ENCODE measurements at places on chromosomes 2 and 18.

GRCh38 chr2:17538022-17538843 is 2.3 kb upstream of the VSNL1 start:
- DNase-seq = no peak

DNA sequence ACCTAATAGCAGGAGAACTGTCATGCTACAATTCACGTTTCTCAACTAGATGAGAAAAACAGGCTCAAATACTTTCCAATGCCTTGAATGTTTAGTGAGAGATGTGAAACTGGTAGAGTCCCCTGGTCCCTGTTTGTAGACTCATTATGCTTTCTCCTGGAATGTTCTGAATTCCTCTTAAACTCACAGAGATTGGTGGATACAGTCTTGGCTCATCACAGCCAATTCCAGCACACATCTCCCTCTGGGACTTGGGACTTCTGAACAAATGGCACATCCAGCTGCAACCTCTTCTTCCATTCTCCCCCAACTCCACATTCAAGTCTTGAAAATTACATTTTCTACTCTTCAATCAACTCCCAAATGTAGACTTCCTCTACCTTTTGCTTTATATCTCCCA is 58.4 kb upstream of the NT5C1B start:
- no peak for DNase-seq

- DNase-seq = peak; percentile 20
Observed at GRCh38 chr2:200575957-200576356, 9.9 kb upstream of the AOX1 start.

DNA sequence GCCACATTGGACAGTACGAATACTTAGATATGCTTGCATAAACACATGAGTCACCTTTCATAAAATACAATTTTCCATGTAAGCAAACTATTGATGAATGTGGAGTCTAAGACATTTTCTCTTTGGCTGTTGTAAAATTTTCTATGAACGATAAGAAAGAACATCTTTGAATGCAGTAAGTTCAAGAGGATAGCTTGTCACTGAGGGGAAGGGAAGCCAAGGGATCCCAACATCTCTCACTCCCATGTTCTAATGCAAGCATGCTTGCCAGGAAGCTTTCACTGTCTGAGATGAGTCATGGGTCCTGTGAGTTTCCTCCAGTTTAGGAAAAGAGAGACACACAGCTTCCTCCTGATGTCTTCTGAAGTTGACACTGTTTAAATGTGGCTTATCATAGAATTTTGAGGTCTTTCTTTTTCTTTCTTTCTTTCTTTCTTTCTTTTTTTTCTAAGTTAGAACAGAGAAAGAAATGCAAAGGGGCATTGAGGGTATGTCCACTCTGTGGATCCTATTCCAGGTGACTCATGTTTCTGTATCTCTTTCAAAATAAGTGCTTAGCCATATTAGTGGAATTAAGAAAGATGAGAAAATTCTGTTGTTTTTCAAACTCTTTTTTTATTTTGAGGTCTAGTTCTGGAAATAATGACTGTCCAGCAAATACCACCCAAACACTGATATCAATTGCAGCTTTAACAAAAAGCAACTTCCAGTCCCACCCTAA is 146.6 kb downstream of the RDH14 start:
- no peak for DNase-seq

DNA sequence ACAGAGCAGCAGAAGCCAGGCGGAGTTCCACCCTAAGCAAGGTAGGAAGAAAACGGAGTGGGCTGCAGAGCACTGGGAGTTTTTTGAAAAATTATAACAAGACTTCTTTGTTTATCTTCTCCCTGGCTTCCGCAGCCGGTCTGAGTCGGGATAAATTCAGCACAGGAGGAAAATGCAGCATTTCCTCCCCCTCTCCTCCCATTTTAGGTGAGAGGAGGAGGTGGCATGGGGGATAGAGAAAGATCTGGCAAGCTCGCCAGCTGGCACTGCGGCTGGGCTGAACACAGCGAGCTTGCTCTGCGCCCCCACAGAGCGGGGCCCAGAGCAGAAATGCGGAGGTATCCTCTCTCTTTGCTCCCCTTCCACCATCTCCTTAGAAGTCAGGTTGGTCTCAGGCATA is 17.7 kb upstream of the CHRNA1 start:
- no peak for DNase-seq

GRCh38 chr2:44772669-44773378 is 168.7 kb upstream of the SIX3 start:
- no peak for DNase-seq

GRCh38 chr2:55482186-55482884 is 37.2 kb upstream of the CFAP36 start:
- DNase-seq = no peak

DNA sequence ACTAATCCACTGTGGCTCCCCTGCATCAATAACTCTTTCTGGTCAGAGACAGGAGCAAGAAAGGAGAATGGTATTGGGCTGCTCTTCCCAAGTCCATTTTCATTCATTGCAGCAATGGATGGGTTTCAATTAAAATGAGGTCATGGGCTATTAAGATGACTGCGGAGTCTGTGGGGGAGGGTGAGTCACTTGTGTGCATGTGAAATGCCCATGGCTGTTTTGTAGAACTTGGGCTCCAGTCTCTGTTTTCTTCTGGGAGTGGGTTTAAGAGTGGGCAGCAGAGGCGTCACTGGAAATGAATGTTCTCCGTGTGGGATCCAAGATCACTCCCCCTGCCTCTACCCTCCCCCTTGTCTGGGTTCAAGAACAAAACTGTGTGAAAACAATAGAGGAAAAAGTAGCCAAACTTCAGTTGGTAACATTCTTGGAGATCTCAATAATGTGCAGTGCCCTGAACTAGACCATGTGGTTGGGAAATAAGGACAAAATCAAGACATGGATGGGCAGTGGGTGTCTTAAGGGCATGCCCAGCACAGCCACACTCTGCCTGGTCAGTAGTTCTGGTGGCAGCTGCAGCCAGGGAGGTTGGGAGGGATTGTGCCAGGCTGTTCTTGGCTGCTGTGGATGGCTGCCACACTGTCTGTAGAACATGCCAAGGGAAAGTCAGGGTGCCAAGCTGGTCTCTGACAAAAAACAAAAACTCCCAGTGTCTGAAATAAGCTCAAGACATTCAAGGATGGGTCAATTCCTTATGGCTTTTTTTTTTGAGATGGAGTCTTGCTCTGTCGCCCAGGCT is 68.2 kb upstream of the CXCR4 start:
- DNase-seq = no peak

DNA sequence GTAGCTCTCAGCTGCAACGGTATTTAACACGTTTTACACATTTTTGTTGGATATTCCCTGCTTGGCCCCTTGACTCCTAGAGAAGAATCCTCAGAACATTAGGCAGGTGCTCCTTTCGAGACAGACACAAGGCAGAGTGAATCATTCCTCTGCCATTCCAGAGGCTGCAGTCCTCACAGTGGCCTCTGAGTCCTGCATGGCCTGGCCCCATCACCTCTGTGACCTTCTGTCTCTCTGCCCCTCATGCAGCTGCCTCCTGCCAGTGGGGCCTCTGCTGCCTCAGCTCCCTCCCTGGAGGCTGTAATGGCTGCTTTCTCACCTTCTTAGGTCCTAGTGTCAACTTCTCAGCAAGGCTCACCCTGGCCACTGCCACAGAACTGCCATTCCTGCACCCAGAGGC is 101.3 kb downstream of the PTPRM start:
- DNase-seq = no peak

DNA sequence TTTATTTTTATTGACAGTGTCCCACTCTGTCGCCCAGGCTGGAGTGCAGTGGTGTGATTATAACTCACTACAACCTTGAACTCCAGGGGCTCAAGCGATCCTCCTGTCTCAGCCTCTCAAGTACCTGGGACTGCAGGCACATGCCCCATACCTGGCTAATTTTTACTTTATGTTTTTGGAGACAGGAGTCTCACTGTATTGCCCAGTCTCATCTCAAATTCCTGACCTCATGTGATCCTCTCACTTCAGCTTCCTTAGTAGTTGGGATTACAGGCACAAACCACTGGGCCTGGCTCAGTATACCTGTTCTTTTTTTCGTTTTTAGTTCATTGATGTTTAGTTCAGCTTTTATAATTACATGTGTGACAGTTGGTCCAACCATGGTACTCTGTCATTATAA is 40.1 kb upstream of the SNORC start:
- DNase-seq = no peak

- DNase-seq = no peak
Observed at GRCh38 chr18:49127471-49128190, 176.9 kb upstream of the SMAD7 start.

GRCh38 chr2:10941383-10941782 is 29.6 kb downstream of the KCNF1 start:
- DNase-seq = no peak

DNA sequence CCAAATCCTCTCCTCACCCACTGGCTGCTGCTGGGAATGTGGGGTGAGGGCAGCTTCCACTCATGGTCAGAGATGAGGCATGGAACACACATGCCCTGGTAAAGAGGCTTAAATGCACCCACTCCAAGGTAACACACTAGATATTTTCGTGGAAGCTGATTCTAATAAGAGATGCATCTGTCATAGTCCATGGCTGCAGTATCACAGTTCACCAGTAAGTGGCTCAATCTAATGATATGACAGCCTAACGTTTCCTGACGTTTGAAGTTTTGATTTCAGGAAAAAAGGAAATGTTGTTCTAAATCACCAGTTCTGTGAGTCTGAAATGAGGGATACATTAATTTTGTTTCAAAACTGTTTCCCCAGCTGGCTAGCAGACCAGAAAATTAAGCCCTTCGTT is 38.2 kb downstream of the LCT start:
- DNase-seq = no peak

- DNase-seq = no peak
Observed at GRCh38 chr2:138649571-138649970, 130.6 kb downstream of the NXPH2 start.

DNA sequence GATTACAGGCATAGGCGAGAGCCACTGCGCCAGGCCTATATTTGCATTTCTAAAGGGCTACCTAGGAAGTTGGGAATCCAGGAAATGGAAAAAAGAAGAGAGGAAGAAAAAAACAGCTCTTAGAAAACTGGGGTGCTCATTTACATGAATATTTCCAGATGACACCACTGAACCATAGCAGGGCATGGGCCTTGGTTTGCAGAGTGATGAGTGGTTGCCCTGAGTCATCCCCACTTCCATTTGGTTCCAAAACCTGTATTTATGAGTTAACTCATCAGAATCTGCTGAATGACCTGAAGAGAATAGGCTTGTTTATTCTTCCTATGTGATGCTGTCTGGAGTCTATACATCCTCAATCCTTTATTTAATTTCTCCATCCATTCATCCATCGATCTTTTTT is 36.2 kb downstream of the EHD3 start:
- no peak for DNase-seq

GRCh38 chr18:59729781-59730180 is 32.6 kb upstream of the CCBE1 start:
- no peak for DNase-seq

DNA sequence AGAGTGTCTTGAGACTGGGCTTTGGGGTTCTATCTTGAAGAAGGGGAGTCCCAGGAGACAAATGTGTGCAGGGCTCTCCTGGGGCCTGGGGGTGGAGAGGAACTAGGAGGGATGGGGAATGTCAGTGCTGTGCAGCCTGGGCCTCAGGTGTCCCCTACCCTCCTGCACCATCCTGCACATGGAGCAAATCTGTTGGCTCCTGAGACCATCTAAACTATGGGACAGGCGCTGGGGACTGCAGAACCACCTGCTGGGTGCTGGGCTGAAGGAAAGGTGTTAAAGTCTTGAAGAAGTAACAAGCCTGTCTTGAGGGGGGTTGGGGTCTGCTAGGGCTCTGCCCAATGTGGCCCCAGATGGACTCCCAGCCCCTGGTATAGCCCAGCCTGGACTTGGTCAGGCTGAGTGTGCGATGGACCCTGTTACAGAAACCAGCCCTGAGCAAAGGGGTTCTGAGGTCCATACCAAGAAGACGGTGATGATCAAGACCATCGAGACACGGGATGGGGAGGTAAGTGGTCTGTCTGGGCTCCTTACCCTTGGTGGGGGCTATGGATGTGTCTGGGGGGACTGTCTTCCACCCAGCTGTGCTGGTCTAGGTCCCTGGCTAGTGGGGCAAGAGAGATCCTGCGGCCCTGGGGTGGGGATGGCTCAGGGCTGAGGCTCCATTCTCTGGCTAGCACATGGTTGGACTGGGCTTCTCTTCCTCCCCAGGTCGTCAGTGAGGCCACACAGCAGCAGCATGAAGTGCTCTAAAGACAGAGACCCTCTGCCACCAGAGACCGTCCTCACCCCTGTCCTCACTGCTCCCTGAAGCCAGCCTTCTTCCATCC is 7.3 kb downstream of the DES start:
- DNase-seq = no peak

DNA sequence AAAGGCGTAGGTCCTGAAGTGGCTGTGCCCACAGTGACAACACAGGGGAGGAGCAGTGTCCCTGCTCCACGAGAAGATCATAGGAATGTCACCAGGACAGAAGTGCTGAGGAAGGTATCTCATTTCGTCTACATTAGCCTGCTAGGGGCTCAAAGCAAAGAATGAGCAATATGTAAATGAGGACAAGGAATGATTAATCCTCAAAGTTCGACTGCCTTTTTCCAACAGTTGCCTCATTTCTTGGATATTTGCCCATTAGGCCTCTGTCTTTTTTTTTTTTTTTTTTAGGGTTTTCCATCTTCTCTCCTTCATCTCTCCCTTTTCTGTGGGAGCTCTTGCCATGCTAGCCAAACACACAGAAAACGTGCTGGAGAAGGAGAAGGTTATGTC is 105.2 kb upstream of the ARHGAP28 start:
- DNase-seq = no peak

- DNase-seq = no peak
Observed at GRCh38 chr2:235619544-235619943, 125.7 kb downstream of the AGAP1 start.

DNA sequence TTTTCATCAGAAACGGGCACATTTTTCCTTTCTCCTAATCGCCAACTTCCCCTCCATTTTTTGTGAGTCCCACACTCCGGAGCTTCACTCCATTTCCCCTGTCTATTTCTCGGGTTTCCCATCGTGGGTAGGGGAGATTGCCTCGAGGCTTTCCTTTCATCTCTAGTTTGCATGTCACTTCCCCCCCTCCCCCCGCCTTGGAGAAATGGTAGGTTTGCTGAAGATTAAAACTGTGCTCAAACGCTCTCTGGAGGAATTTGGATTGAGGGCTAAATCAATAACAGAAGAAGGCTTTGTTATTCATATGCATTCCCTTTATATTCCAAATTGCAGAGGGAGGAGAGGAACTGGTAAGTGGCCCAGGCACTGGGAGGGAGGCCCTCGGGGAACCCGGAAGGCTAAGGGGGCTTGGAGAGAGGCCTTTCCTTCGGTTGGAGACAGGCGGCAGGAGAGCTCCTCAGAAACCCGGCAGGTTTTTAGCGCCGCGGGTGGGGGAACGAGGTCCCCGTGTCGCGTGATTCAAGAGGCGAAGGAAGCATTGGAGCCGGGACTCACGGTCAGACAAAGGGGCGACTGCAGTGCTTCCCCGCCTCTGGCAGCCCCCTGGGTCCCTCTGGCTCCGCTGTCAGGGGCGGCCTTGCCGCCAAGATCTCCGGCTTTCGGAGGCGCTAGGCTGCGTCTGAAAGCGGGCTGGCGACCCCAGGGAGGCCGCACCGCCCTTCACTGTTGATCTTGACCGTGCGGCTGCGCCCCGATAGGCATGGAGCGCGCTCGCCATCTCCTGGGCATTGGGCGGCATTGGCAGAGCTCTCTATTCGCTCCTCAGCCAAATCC is 2.4 kb upstream of the HOXD12 start:
- DNase-seq = peak; percentile 96

GRCh38 chr2:179521944-179522343 is 257.3 kb upstream of the SESTD1 start:
- DNase-seq = no peak

GRCh38 chr18:63867368-63868125 is 20.0 kb upstream of the SERPINB2 start:
- DNase-seq = no peak

- no peak for DNase-seq
Observed at GRCh38 chr2:187168720-187169713, 279.0 kb downstream of the CALCRL start.
